Renal cortical epithelial cell (primary cell): ENCODE measurements at places on chromosomes 1 and 21.
A peak's percentile ranks its signal among the peaks of the same experiment; 100 is the strongest.

- DNase-seq, result no peak
Observed at GRCh38 chr21:46489800-46490199, 31.1 kb downstream of the DIP2A start.

DNA sequence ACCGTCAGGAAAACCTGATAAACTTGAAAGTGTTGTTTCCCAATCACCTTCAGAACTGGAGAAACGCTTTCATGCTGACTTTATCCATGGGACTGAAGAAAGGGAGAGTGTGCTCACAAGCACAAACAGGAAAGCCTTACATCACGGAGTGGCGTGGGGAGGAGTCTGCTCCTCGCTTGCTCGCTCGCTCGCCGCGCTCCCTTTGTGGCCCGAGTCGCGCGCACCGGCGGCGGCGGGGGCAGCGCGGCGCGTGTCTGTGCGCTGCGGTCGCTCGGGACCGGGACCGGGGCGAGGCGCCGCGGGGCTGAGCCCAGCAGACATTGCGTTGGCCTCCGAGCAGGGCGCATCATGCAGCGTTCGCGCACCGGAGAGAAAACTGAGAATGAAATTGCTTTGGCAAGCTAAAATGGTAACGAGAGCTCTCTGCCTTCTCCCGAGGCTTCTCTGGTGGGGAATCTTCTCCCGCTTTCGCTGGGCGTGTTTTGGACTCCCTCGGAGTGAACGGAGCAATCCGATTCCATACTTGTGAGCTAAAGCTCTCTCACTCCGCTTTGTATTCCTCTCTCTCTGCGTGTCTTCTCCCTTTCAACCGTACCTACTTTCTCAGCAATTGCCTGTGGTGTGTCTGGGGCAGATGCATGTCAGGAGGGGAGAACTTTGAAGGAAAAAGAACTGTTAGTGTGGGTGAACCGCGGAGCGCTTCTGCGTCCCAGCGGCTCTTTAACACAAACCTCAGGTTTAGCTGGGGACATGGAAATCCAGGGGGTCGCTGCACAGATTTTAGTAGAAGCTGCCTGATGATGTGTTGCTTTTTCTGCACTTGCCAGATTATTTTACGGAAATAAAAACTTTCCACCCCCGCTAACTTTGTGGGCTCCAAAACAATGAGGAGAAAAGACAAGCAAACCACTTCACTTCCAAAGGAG lies at the start of gene RGL1:
Gene RGL1, plus strand, starts transcription at position 205 of the 926 bp plus-strand sequence. Its CDS starts 178 bp downstream, at position 383.
- DNase-seq, result peak; percentile 72

DNA sequence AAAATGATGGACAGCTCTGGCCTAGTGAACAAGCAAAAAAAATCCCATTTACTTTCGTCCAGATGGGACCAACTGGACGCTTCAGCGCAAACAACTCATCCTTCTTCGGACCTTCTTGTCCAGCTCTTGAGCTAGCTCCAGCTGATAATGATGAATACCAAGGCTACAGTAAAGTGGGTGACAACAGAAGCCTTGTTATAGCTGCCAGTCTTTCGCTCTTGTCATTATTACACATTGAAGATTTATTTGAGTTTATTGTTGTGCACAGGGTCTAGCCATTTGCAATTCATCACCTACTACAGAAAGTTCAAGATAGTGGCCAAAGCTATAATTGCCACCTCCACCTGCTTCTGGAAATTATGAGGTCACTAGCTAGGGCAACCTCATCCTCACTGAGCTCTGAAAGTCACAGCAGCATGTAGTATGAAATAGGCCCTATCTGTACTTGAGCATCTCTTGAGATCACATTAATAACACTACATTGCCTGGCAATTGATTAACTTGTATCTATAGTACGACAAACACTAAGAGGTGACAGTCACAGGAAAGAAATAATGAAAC lies 76.9 kb downstream of the GPATCH2 start:
- no peak for DNase-seq

GRCh38 chr1:23108918-23109533 lies 59.6 kb downstream of the LUZP1 start:
- peak; percentile 23 for DNase-seq

GRCh38 chr21:33696465-33696864 lies 54.2 kb downstream of the ITSN1 start:
- no peak for DNase-seq

- no peak for DNase-seq
Observed at GRCh38 chr21:28754862-28755261, 237.8 kb downstream of the LTN1 start.

DNA sequence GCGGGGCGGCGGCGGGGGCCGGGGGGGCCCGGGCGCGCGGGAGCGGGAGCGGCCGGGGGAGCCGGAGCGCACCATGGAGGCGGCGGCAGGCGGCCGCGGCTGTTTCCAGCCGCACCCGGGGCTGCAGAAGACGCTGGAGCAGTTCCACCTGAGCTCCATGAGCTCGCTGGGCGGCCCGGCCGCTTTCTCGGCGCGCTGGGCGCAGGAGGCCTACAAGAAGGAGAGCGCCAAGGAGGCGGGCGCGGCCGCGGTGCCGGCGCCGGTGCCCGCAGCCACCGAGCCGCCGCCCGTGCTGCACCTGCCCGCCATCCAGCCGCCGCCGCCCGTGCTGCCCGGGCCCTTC lies 546 bp downstream of the SKI start:
- DNase-seq, result no peak

- DNase-seq, result no peak
Observed at GRCh38 chr21:46161633-46162592, 6.5 kb upstream of the FTCD start.

DNA sequence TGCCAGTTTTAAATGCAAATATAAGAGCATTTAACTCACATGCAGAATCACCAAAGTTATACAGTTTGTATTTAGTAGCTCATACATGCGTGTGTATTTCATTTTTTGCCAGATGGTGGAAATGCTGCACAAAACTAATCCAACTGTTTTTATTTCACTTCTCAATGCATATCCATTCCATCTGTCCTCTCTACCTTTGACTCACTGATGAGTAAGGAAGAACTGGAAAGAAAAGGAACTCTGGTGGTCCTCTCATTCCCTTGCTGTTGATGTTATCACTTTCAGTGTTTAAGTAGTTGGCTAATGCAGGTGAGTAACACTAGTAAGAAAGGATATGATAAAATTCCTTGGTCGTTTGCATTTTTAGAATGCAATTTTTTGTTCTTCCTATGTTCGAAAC lies 5.7 kb upstream of the SLC1A7 start:
- DNase-seq, result peak; percentile 21

GRCh38 chr1:218585511-218586184 lies 240.5 kb downstream of the TGFB2 start:
- peak; percentile 42 for DNase-seq

GRCh38 chr1:27418326-27419185 lies 26.1 kb downstream of the GPR3 start:
- DNase-seq, result peak; percentile 93

DNA sequence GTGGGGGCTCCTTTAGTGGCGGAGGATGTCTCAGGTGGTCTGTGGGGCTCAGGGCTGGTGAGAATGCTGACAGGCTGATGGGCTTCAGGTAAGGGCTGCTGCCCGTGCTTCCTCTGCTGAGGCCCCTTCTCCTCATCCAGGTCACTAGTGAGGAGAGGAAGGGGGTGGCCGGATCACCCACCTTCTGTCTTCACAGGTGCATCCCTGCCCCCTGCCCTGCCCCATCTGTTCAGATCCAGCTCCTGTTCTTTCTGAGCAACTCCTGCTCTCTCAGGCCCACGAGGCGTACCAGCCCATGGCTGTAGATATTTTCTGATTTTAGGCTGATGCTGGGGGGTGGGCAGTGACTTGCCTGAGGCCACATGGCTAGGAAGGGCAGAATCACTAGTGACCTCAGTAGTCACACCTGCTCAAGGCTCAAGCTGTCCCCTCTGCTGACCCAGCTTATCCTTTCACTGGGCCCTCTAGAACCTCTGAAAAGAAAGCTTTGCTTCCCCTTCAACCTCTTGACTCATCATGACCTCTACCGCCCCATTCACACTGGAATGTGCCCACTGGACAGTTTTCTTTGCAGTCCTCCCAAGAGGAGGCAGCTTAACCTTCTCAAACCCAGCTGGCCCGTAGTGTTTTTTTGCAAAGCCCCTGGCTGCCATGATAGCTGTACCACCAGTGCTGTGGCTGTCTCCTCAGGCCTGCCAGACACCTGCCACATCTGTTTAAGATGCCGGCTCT lies 14.8 kb downstream of the DCST2 start:
- no peak for DNase-seq

DNA sequence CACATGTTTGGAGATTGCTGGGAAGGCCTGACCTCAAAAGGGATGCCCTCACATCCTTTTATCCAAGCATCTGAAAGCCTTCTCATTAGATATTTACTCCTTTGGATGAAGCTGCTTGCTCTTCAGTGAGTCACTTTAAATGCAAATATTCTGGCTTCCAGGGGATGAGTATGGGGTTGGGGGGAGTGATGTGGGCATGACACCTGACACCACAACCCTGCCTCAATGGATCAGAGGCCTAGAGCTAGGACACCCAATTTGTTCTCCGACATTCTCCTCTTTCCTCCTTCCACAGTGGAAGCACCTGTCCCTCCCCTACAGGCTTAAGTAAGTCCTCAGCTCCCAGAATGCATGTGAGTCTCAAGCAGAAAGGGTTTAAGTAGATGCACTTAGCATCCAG lies 238.3 kb downstream of the OMA1 start:
- no peak for DNase-seq

- peak; percentile 86 for DNase-seq
Observed at GRCh38 chr1:159015440-159015909, 5.8 kb downstream of the IFI16 start.

- no peak for DNase-seq
Observed at GRCh38 chr1:67771749-67772148, 61.5 kb downstream of the GNG12 start.

GRCh38 chr1:100438789-100439188 lies 86.5 kb downstream of the CDC14A start:
- DNase-seq, result no peak

GRCh38 chr1:1760345-1760650 lies 18.0 kb downstream of the NADK start:
- DNase-seq, result no peak

GRCh38 chr1:51463561-51463960 lies 55.5 kb downstream of the EPS15 start:
- DNase-seq, result no peak

DNA sequence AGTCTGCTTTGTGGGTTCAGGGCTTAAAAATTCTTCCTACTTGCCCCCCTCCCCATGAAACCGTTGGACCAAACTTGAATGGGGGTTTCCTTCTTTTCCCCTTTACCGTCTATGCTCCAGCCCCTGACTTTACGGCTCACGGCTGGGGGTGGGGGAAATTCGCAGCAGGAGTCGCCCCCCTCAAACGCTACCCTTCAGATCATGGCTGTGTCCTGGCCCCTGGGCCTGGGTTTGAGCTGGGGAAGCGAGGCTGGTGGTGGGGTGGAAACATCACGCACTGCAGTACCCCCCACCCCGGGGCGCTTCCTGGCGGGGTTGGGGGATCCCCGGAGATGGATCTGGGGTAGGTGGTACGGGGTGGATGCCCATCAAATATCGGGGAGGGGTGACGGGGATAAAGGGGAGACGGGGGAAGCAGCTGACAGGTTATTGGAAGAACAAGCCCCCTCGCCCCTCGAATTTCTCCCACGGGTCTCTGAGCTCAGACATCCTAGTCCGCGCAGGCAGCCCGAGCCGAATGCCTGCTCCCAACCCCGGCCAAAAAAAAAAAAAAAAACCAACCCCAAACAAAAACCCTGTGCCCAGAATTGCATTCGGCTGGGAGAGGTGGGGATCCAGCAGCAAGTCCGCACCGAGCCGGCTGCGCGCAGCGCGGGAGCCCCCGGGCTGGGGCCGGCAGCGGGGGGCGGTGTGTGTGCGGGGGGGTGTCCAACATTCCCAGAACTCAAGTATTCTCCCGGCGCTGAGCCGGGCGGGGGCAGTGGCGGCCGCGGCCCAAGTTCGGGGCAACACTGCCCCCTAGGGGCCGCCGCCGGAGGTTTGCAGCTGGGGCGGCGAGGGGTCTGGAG lies 59.0 kb upstream of the ACOT11 start:
- DNase-seq, result peak; percentile 28

- DNase-seq, result peak; percentile 86
Observed at GRCh38 chr1:34763142-34763781, 3.7 kb downstream of the GJB4 start.

- DNase-seq, result no peak
Observed at GRCh38 chr1:115545096-115545720, 96.6 kb upstream of the VANGL1 start.
